ENCODE measurements at places on chromosomes 6 and 20.

DNA sequence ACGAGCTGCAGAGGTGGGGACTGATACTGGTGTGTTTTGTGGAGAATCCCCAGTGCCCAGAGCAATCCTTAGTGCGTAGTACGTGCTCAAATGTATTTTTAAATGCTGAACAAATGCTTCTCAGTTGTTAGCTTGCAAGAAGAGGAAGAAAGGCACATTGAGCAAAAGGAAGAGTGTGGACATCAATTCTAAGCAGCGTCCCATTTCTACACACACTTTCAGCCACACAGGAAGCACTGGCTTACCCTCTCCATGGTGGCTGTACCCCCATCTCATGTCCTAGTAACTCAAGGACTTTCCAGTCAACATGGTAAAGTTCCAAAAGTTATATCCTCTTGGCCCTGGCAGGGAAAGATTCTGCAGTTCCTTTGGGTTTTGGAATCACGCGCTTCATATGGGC is 98.8 kb upstream of the NXT1 start:
- no peak overlapping the region for H3K27ac ChIP-seq
- no peaks in the 10 kb centered on the region for H3K36me3 ChIP-seq
- no peak for DNase-seq
- H3K4me1 ChIP-seq, result no peaks in the 10 kb centered on the region
- no peak overlapping the region for H3K4me3 ChIP-seq

- peaks cover 11% of the 10 kb centered on the region for H3K27me3 ChIP-seq
- no peak overlapping the region for H3K27ac ChIP-seq
- H3K4me3 ChIP-seq, result no peak overlapping the region
- no peak for DNase-seq
- H3K4me1 ChIP-seq, result no peaks in the 10 kb centered on the region
These were observed 42.7 kb upstream of the GCNT2 start for GRCh38 chr6:10478187-10479040.

- H3K27me3 ChIP-seq, result no peaks in the 10 kb centered on the region
- no peak overlapping the region for H3K27ac ChIP-seq
- no peak overlapping the region for H3K4me3 ChIP-seq
- peaks cover 4% of the 10 kb centered on the region for H3K36me3 ChIP-seq
These were observed 120.8 kb downstream of the CHD6 start for GRCh38 chr20:41497186-41497895.

DNA sequence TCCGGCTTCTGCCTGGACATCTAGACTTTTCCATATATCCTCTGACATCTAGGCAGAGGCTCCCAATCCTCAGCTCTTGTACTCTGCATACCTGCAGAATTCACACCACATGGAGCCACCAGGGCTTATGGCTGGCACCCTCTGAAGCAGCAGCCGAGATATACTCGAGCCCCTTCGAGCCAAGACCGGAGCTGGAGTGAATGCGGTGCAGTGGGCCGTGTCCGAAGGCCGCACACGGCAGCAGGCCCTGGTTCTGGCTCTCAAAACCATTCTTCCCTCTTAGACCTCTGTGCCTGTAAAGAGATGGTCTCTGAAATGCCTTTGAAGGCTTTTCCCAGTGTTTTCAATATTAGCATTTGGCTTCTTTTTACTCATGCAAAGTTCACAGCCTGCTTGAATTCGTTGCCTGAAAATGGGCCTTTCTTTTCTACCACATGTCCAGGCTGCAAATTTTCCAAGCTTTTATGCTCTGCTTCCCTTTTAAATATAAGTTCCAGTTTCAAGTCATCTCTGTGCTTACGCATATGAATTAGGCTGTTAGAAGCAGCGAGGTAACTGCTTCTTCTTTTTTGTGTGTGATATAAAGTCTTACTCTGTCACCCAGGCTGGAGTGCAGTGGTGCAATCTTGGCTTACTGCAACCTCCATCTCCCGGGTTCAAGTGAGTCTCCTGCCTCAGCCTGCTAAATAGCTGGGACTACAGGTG is 3.8 kb upstream of the SIRPB1 start:
- peaks cover 92% of the 10 kb centered on the region for H3K4me1 ChIP-seq
- H3K27me3 ChIP-seq, result no peaks in the 10 kb centered on the region
- no peak for DNase-seq
- peaks cover 69% of the 10 kb centered on the region for H3K36me3 ChIP-seq

DNA sequence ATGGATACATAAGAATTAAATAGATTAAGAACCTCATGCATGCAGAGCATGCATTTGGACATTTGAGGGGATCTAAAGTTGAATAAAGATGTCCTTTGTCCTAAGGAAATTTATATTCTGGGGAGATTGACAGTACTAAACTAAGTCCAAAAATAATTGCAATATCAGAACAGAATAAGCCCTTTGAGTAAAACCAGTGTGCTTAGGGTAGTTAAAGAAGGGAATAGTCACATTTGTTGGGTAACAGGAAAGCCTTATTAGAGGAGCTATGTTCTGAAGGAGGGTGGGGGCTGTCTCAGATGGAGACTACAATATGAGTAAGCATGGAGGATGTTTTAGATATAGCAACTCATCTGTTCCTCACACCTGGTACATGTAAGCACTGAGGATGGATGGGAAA is 35.8 kb downstream of the CDC5L start:
- peaks cover 25% of the 10 kb centered on the region for H3K36me3 ChIP-seq
- DNase-seq, result no peak
- no peaks in the 10 kb centered on the region for H3K4me1 ChIP-seq
- no peak overlapping the region for H3K4me3 ChIP-seq
- no peaks in the 10 kb centered on the region for H3K27me3 ChIP-seq

All from activated naive CD8-positive, alpha-beta T cell treated with anti-CD3 and anti-CD28 coated beads for 36 hours (primary cell).